Activated T-helper 9 cell treated with anti-CD3 and anti-CD28 coated beads, Interleukin-2, amount 50 U/mL, for 16 hours (primary cell): ENCODE measurements at places on chromosomes 11 and 22.
A peak's percentile ranks its signal among the peaks of the same experiment; 100 is the strongest.

- DNase-seq = no peak
Observed at GRCh38 chr11:33347490-33348125, 90.4 kb downstream of the HIPK3 start.

- peak; percentile 12 for DNase-seq
Observed at GRCh38 chr22:28907311-28908008, 24.1 kb downstream of the ZNRF3 start.

DNA sequence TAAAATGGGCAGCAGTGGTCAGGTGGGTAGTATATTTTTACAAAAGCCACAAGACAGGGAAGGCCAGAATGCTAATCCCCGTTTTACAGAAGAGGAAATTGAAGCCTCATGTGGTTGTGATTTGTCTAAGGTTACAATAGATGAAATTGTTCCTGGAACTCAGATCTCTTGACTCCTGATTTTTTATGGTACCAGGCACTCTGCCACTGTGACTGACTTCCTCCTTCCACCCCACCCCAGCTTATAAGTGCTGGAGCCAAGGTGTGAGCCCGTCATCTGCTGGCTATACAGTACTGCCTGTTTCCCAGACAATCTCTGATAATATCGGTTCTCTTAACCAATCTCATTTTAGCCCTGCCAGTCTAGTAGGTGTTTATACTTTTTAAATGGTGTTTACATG lies 1.9 kb downstream of the SLC5A1 start:
- DNase-seq = no peak

DNA sequence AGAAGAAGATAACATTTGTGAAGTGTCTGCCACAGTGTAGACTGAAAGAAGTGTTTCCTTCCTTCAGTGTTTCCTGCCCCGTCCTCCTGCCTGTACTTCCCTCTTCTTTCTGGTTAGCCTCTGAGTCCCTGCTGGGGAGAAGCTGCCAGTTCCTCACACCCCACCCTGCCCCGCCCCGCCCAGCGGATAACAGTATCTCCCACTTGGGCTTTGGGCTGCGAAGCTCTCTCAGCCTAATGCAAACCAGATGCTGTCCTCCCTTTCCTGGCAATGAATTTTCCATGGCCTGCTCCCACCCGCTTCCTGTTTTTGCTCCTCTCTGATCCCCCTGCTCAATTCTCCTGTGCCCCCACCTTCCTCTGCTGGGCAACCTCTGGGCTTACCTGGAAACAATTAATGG lies 5.2 kb upstream of the RAB3IL1 start:
- no peak for DNase-seq

DNA sequence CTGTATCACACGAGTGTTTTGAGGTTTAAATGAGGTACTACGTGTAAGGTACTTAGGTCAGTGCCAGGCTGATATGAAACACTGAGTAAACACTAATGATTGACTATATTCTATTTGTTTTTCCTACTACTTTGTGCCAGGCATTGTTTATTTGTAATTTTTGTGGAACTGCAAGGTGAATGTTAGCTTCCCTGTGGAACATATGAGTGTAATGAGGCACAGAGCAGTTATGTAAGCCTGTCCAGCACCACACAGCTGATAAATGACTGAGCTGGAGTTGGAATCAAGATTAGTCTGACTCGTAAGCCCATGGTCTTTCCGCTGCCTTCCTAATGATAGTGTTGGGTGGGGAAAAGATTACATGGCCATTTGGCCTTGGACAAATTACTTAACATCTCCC lies 5.9 kb downstream of the SLC37A2 start:
- no peak for DNase-seq

GRCh38 chr22:24105631-24106030 lies 75.7 kb upstream of the SUSD2 start:
- no peak for DNase-seq

GRCh38 chr11:5608808-5609207 lies 12.4 kb downstream of the TRIM6 start:
- DNase-seq = no peak

- DNase-seq = no peak
Observed at GRCh38 chr22:22916215-22916951, 28.8 kb downstream of the IGLL5 start.

DNA sequence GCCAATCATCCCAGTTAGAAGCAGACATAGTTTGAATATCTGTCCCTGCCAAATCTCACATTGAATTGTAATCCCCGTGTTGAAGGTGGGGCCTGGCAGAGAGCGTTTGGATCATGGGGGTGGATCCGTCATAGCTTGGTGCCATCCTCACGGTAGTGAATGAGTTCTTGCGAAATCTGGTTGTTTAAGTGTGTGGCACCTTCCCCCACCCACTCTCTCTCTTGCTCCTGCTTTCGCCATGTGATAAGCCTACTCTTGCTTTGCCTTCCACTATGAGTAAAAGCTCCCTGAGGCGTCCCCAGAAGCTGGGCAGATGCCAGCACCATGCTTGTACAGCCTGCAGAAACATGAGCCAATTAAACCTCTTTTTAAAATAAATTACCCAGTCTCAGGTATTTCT lies 5.0 kb upstream of the CCDC81 start:
- DNase-seq = no peak

GRCh38 chr11:62905927-62906531 lies 15.1 kb downstream of the CHRM1 start:
- DNase-seq = peak; percentile 65

DNA sequence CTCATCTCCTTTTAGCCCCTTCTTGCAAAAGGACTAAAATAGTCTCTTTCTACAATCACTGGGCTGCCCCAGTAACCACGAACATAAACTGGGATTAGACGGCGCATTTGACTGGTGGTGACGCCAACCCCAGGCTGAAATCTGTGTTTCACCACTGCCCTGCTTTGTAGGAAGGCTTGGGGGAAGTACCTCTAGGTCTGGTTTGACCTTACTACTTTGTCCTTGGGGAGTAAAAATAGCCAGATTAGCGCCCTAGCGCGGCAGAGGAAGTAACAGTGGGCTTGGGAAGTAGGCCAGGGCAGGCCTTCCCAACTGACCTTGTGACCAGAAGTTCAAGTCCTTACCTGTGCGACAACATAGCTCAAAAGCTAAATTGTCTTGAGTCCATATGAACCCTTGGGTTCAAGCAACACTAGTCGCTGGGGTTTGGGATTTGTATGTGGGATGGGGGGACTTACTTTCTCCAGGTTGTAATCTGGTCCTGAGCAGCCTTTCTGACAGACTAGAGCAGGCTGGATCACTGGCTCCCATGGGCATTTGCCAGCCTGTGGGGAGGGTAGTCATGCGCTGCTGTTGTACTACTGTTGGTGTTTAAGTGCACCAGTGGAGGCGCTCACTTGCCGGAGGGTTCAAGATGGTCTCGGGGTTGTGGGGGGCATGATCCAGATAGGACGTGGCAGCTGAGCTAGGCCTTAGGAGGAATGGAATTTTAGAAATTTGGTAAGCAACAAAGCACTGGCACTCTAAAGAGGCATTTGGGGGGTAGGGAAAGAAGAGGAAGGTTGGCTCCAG lies 953 bp upstream of the PACS1 start:
- no peak for DNase-seq

- no peak for DNase-seq
Observed at GRCh38 chr11:93972790-93973189, 48.4 kb upstream of the HEPHL1 start.

- DNase-seq = no peak
Observed at GRCh38 chr11:18361154-18361553, 33.2 kb upstream of the LDHA start.

DNA sequence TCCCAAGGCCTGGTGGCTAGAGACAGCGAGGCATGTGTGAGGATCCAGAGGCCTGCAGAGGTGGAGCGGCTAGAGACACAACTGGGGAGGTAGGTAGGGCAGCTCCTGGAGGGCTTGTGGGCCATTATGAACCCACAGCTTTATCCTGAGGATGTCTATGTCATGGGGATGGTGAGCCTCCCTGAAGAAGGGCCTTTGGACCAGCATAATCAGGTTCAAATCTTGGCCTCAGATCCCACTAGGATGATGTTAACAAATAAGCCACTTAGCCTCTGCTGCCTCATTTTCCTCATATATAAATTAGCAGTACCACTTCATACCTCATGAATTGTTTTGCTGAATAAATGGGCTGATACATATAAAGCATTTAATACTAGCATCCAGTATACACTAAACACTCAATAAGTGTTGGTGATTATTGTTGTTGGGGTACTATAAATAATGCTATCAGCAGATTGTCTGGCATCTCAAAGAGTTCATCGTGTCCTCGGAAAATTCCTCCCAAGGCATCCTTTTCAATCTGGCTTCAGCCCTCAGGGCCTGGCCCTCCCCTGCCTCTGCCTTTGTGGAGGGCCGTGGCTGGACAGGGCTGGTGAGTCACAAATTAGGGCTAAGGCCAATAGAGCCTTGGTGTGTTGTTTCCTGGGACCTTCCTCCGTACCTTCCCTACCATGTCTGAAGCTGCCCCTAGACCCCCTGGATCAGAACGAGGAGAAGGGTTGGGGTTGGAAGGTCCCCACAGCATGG lies 30.9 kb upstream of the LRRC32 start:
- DNase-seq = no peak

GRCh38 chr11:8830641-8831040 lies 80.3 kb upstream of the AKIP1 start:
- no peak for DNase-seq

GRCh38 chr11:75539459-75540334 lies 14.0 kb upstream of the GDPD5 start:
- no peak for DNase-seq

GRCh38 chr11:19813158-19813879 lies 100.7 kb downstream of the NAV2 start:
- DNase-seq = no peak

GRCh38 chr11:2625183-2625582 lies 74.6 kb downstream of the KCNQ1OT1 start:
- no peak for DNase-seq

DNA sequence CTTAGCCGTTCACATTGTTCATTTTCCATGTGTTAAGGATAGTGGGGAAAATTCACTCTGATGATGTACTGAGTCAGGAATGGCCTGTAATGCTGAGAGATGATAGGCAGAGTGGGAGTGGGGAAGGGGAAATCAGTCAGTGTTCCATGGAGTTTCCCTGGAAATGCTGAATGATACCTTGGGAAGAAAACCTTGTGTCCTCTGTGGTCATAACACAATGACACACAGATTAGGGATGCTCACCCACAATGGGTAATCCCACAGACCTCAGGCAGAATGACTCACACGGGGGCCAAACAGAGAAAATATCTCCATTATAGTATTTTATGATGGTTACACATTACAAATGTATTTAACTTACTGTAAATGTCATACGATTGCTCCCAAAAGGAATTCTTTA lies 118.0 kb downstream of the SNX19 start:
- DNase-seq = no peak

DNA sequence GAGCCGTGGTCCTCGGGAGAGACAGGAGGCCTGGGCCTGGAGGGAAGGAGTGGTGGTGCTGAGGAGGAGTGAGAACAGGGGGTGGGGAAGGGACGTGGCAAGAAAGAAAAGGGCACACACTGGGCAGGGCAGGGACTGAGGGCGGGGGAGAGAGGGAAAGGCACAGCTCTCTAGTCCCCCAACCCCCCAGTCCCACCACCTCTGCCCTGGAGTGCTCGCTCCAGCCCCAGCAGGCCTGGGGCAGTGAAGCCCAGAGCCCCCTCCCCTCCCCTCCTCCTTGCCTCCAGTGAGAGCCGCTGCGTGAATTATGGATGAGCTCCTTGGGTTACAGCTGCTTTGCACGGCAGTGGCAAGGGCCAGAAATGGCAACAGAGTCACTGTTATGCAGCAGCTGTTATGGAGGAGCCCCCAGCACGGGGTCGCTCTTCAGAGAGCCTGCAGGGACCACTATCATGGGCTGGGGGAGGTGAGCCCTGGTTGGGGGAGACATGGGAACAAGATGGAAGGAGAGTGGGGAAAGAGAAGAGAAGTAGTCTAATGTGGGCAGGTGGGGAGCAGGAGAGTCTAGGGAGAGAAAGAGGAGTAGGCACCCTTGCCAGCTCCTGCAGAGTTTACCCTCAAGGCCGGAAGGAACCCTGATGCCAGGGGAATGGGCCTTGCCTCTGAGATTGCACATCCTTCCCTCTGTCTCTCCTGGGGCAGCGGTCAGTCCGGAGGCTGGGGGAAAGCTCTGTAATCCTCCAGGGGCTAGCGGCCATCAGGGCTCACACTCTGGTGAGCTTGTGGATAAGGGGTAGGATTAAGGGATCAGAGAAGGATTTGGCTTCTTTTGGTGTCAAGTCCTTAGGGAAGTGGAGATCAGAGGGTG lies 3.6 kb downstream of the RTN4RL2 start:
- DNase-seq = no peak

- DNase-seq = no peak
Observed at GRCh38 chr11:131470216-131470925, 100.0 kb downstream of the NTM start.

GRCh38 chr11:103897160-103897936 lies 139.1 kb upstream of the DDI1 start:
- DNase-seq = no peak

- DNase-seq = no peak
Observed at GRCh38 chr11:71169313-71169712, 83.1 kb downstream of the SHANK2 start.

- DNase-seq = no peak
Observed at GRCh38 chr11:35980686-35981390, 37.0 kb downstream of the LDLRAD3 start.

DNA sequence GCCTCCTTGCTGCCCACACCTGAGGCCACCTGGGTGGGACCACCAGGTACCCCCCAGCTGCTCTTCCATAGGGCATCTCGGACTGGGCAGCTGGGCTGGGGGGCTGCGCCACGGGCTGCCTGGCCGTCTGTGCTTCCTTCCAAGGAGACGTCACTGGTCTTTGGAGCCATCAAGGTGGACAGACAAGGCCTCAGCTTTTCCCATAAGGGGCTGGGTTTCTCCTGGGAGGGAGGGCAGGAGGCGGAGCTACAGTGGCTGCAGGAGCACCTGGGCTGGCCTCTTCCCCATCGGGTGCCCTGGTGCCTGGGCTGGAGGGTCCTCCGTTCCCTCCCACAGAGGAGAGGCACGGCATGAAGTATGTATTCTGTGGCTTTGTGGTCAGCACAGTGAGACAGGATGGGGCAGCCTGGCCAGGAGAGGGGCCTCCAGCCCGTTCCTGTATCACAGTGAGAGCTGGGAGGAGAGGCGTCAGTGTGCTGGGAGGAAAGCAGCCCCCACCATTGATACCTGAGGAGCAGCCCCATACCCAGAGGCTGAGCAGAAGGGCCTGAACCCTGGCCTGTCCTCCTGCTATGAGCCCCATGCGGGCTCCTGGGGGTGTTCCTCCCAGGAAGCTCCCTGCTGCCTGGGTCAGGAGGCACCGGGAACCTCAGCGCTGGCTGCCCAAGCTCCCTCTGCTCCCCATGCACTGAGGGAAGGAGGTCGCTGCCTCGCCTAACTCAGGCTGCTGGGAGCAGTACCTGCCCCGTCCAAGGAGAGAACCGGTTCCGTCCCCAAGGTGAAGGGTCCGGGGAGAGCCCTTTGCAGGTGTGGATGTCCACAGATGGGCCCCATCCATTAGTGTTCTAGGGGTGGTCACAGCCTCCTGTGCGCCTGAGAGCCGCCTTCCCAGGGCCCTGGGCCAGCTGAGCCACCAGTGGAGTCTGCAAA lies 1075.0 kb downstream of the BRD1 start:
- DNase-seq = no peak
